ENCODE measurements at places on chromosomes 4 and X.

DNA sequence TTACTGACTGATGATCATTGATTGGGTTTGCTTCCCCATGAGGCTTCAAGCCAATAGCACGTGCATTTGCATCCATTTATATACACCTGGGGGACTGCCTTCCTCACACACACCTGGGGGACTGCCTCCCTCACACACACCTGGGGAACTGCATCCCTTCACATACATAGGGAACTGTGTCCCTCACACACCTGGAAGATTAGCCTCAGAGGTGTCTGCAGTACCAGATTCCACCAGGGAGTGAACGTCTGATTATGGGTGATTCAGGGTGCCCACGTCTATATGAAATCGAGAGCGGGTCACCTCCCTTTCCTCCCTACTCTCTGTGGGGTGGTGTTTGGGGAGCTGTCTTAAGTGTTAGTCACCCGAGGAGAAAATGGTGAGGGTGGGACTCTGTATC, 16.9 kb downstream of the CD99 start:
- no peak for DNase-seq

GRCh38 chrX:70096052-70096451, 33.8 kb downstream of the OTUD6A start:
- no peak for DNase-seq

- DNase-seq: no peak
Measured at GRCh38 chr4:123325241-123325681, 71.3 kb upstream of the SPRY1 start.

DNA sequence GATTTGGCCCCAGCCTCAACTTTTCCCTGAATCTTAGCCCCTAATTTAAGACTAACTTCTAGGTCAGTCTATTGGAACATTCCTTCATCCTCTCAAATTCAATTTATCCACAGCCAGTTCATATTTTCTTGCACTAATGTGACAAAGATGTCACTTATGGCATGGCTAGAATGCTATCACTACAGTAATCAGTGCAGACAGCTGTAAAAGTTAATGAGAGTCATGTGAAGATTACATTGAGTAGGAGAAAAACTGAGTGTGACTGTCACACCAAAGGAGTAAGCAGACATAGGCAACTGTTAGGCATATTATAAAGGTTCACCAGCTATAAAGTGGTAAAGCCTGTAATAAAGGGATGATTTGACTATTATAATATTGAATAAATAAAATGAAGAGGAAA, 42.6 kb downstream of the GABRG1 start:
- DNase-seq: no peak

DNA sequence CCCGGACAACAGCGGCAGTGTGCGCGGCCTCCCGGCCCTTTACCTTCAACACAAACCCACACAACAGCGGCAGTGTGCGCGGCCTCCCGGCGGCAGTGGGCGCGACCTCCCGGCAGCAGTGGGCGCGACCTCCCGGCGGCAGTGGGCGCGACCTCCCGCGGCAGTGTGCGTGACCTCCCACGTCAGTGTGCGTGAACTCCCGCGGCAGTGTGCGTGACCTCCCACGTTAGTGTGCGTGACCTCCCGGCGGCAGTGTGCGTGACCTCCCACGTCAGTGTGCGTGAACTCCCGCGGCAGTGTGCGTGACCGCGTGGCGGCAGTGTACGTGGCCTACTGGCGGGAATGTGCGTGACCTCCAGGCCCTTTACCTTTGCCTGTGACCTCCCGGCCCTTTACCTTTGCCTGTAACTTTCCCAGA, 576.6 kb upstream of the FRG1 start:
- no peak for DNase-seq

- no peak for DNase-seq
Measured at GRCh38 chr4:4663028-4663427, 121.2 kb upstream of the STX18 start.

DNA sequence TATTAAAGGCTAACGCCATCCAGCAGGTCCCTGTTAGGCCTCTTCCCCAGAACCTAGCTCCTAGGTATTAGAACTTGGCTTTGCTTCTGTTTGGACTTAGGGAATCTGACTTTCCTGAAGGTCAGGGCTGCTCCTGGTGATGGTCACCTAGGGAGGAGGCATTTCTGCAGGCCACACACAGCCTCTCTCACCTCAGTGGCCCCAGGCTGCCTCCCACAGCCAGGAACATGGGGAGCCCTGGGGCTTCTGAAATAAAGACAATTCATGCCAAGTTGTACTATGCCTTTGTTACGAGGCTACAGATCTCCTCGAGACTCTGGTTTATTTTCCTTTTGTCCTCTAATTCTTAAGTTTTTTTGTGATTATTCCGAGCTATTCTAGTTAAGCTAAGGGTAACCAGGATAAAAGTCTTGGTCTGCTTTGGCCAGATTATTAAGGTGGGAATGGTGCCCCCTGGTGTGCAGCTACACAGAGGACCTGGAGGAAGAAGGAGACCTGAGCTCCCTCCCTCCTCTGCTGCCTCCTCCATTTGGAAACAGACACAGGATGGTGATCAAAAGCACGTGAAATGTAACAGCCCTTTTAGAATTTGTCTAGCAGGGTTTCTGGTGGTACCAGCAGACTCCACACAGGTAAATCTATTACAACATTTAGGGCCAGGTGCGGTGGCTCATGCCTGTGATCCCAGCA, 131.0 kb downstream of the DCLK2 start:
- no peak for DNase-seq

DNA sequence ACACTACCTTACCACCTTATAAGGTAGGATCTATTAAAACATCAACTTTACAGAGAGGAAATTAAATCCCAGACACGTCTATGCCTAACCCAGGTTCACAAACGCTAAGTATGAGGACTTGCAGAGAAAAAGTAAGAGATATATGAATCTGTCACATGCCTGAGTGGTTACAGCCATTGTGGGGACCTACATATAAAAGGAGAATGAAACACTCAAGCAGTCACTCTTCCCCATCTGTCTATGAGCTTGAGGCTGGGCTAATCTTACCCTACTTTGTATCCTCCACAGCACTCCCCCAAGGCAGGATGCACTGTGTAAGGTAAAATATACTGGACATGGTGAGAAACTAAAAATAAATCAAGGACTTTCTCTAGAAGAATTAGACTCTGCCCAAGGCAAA, 339.9 kb downstream of the HNRNPD start:
- no peak for DNase-seq

- DNase-seq: no peak
Measured at GRCh38 chr4:83692028-83692427, 156.1 kb downstream of the GPAT3 start.

GRCh38 chrX:17462881-17463280, 87.9 kb downstream of the NHS start:
- no peak for DNase-seq

DNA sequence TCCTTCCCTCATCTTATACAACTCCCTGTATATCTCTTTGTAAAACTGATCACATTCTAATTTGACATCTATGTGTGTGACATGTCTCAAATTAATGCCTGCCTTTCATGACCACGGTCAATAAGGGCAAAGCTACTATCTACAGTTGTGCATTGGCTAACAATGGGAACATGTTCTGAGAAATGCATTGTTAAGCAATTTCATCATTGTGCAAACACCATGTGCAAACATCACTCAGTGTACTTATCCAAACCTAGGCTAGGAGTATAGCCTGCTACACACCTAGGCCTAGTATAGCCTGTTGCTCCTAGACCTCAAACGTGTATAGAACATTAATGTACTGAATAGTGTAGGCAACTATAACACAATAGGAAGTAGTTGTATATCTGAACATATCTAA, 95.0 kb downstream of the BANK1 start:
- no peak for DNase-seq

- peak; percentile 40 for DNase-seq
Measured at GRCh38 chr4:337932-338758, 531 bp downstream of the ZNF141 start.

GRCh38 chrX:100373673-100374072, 36.4 kb downstream of the PCDH19 start:
- DNase-seq: no peak

DNA sequence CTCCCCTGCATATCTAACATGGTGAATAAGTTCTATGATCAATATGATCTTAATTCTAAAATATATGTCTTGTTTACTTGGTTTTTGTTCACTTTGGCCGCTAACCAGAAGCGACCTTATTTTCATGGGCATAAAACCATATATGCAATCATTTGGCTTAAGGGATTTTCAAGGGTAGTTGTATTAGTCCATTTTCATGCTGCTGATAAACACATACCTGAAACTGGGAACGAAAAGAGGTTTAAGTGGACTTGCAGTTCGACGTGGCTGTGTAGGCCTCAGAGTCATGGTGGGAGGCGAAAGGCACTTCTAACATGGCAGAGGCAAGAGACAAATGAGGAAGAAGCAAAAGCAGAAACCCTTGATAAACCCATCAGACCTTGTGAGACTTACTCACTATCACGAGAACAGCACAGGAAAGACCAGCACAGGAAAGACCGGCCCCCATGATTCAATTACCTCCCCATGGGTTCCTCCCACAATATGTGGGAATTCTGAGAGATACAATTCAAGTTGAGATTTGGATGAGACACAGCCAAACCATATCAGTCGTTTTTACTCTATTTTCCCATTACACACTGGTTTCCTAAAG, 114.3 kb upstream of the CPEB2 start:
- DNase-seq: no peak

DNA sequence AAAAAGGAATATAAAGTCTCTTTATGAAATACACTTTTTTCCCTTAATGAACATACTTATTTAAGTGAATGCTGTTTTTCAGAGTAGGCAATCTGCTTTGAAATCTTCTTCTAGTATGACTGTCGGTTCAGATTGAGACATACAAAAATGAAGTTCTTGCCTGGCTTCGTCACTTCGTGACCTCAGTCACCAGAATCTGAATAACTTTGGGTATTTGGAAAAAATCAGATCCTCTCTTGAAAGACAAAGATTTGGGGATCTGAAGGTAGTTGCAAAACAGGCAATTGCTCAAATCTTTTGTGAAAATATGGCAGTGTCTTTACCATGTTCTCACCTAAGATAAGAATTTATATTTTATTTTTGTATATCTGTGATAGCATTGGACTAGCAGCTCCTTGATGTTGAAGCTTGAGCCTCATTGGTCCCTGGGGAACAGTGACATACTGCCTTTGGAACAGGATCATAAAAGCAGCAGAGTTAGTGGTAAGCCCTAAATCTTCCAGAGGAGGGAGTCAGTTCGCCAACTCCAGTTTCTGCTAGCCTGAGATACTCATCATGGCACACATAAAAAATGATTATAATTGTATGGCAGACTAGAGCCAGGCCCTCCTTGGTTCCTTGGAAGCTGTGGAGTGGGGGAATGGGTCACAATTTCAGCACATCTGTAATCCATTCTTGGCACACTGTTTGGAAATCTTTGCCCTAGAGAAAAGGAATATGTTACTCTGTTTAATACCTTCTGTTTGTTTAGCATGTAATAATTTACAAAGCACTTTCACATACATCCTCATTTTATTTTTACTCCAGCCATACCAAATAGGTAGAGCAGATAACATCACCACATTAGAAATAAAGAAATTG, 5.0 kb downstream of the ARFIP1 start:
- DNase-seq: no peak

GRCh38 chr4:56062526-56063145, 113.9 kb downstream of the CEP135 start:
- DNase-seq: no peak

DNA sequence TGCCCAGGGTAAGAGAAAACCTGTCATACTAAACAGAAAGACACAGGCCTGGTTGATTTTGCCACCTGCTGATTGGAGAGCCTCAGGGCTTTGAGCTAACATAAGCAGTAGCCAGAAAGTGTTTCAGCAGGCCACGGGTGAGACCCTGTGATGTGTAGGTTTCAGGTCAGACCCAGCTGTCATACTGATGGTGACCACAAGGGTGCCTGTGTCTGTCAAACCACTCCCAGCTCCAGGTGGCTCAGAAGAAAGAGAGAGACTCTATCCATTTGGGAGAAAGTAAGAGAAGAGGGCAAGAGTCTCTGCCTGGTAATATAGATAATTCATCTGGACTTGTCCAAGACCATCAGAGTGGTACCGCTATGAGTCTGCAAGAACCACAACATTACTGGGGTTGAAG, 72.8 kb upstream of the NLRP2B start:
- DNase-seq: no peak

- DNase-seq: no peak
Measured at GRCh38 chr4:165872461-165873297, at the start of gene TLL1. Gene TLL1 (plus strand): TSS chr4:165873237. CDS start chr4:165873905, 668 bp downstream.

DNA sequence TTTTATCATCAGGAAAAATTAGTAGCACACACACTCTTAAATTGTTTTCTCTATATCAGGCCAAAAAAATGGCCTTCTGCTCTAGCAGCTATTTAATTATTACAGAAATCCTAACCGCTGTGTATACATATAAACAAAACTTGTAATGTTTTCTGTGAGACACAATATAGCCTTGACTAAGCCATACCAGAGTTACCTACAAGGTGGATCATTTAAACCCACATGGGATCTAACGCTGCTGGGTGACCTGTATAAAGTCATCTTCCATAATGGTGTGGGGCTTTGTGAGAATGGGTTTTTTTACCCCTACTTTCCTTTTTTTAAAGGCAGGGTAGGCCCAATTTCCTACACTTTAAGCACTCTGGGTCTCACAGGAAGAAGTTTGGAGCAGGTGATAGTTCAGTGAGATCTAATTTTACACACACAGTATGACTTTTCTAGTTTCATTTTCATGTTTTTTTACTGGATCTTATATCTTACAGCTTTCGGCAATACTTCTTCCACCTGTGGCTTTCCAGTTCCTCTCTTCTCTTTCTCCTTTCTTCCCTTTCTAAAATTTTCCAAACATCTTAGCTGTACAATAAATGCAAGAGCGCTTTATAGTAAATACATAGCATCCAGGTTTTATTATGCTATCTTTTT, 66.9 kb upstream of the MMAA start:
- no peak for DNase-seq

DNA sequence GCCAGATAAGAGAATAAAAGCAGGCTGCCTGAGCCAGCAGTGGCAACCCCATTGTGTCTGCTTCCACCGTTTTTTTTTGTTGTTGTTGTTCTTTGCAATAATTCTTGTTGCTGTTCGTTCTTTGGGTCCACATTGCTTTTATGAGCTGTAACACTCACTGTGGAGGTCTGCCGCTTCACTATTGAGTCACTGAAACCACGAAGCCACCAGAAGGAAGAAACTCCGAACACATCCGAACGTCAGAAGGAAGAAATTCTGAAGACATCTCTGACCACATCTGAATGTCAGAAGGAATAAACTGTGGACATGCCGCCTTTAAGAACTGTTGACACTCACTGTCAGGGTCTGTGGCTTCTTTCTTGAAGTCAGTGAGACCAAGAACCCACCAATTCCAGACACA, 110.5 kb downstream of the PCDH18 start:
- DNase-seq: no peak

DNA sequence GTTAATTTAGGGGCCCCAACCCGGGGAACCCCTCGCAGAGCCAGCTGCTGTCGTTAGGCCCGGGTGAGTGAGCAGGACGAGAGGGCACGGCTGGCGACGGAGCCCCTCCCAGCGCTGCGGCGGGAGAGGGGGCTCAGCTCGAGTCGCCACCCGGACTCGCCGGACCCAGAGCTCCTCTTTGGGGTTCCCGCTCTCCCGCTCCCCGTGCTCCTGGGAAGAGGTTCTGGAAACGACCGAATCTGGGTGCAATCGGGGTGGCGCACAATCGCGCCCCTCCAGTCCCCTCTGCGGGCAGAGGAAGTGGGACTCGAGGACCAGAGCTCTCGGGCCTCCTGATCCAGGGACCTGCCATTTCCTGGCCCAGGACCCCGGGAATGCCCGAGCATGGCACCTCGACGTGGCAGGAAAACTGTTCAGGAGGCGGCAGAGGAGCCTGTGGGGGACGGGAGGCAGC, 37.3 kb upstream of the ARAF start:
- no peak for DNase-seq
